Breast epithelium (tissue), 4 donors: ENCODE measurements at places on chromosomes 5 and 9. TPM values are rescaled to one million over a fixed set of nuclear protein-coding genes. Genes with fewer than 3 reads are reported as not detected.

The UBE2D2 gene
- 55.1 TPM for total RNA-seq

- H3K27me3 ChIP-seq = no peaks in the 10 kb centered on the region
- H3K36me3 ChIP-seq = no peaks in the 10 kb centered on the region
- no peak overlapping the region for H3K27ac ChIP-seq
- DNase-seq = no peak
- H3K4me3 ChIP-seq = peak overlapping the region; percentile 30
Observed at GRCh38 chr9:127776195-127776923, 2.1 kb downstream of the SH2D3C start.

GRCh38 chr5:5617024-5617423, 194.5 kb downstream of the ICE1 start:
- no peaks in the 10 kb centered on the region for H3K36me3 ChIP-seq
- no peaks in the 10 kb centered on the region for H3K4me1 ChIP-seq
- no peak overlapping the region for H3K27ac ChIP-seq
- DNase-seq = no peak
- H3K27me3 ChIP-seq = no peaks in the 10 kb centered on the region

The HACD4 gene
- 3.3 TPM for total RNA-seq

- no peak overlapping the region for H3K27ac ChIP-seq
- no peaks in the 10 kb centered on the region for H3K27me3 ChIP-seq
- DNase-seq = no peak
- H3K4me1 ChIP-seq = no peaks in the 10 kb centered on the region
- H3K36me3 ChIP-seq = no peaks in the 10 kb centered on the region
- no peak overlapping the region for H3K4me3 ChIP-seq
Observed at GRCh38 chr5:123610665-123611405, 98.9 kb downstream of the CSNK1G3 start.

DNA sequence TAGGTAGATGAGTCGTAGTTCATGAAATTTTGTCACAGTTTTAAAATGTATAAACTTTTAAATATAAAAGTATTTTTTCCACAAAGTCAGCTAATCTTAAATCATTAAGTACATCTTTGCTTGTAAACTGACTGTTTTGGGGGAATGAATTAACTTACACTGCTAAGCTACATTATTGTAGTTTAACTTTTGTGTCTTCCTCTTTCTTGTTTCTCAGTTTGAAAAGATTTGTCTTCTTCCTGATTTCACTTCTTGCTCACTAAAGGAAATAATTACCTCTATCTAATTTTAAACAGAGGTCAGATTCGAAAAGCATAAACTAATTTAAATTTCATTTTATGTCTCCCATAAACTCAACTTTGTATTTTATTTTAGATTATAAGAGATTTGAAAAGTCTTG, 5.7 kb downstream of the NIPSNAP3B start:
- H3K4me3 ChIP-seq = no peak overlapping the region

The BRINP1 gene
- total RNA-seq = 8.8 TPM
